ENCODE measurements at places on chromosomes 1 and 21.
A peak's percentile ranks its signal among the peaks of the same experiment; 100 is the strongest.

DNA sequence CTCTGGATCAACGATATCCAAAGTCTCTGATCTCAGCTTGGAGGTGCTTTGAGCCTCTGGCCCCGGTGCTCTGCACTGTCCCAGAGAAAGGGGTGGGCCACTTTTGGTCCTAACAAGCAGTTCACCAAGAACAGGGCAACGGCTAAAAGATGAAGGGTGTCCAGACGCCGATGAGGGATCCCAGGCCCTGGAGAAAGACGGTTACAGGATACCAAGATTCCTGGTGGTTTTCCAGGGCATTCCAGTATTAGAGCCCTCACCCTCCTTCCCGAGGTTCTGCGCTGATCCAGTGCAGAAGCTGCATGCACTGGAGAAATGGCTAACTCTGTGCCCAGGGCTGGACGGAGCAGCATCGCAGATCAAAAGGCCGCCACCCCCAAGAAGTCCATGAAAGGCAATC is 149.9 kb upstream of the IRF2BP2 start:
- DNase-seq = no peak

DNA sequence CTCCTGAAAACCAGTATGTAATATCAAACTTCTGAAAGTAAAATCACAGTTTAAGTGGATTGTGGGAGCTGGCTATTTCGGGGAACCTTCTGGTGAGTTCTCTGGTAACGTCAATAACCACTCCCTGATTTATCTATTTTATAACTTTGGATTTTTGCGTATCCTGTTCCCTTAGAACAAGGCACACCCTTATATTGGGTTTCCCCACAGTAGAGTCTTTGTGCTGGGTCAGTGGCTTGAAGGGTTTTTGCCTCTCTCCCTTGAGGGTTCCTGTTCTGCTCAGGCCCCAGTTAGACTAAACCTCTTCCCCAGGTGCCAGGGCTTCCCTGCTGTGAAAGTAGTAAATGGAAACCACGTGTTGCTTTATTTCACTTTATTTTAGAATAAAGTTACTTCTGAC is 21.3 kb downstream of the CCN1 start:
- DNase-seq = no peak

DNA sequence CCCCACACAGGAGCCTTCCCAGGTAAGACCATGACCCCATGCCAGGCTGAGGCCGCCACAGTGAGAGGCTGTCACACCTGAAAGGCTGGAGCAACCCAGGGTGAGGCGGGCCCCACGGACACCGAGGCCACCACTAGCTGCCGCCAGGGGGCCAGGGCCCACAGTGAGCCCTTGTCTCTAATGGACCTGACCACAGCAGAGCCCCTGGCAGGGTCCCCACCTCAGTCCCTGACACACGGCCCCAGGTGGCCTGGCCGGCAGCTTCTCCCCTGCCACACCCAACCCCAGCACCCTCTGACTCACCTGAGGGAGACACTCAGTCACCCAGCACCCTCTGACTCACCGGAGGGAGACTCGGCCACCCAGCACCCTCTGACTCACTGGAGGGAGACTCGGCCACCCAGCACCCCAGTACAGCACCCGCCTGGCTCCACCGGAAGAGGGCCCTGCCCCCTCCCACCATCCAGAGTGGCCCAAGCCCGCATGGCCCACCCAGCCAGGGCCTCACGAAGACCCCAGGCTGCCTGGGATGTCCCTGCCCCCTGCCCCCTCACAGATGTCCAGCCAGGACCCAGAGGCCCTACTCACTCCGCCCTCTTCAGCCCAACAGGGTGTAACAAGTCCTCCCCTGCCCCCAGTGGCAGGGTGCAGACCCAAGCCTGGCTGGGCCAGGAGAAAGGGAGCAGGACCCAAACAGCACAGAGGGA is 4.4 kb downstream of the DVL1 start:
- peak; percentile 87 for DNase-seq

- DNase-seq = no peak
Observed at GRCh38 chr21:32728456-32728839, 635 bp upstream of the SYNJ1 start.

DNA sequence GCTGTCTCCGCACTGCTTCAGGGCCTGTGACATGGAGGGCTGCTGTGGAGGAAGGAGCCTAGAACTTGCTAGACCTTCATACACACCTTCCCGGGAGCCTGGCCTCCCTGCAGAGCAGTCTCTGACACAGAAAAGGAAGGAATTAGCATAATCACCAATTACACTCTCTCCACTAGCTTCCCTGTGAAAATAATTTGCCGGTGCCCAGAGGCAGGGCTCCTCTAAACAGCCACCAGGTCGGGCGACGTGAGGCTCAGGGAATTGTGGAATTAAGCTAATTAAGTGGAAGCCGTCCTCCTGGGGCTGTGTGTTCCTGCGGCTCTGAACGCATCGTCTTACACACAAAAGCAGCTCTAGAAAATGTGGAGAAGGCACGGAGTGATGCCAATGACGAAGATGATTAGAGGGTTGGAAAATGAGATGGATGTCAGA is 82.6 kb downstream of the NENF start:
- DNase-seq = no peak

DNA sequence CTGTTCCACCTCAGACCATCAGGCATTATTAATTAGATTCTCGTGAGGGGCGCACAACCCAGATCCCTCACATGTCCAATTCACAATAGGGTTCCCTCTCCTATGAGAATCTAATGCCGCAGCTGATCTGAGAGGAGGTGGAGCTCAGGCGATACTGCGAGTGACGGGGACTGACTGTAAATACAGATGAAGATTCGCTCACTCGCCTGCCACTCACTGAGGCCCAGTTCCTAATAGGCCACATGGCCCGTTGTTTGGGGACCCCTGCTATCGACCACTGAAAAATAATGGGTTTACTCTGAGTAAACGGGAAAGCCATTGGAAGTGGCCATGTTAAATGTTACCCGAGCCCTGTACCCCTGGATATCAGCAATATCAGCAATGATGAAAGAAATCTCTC is 65.9 kb downstream of the GRIK1 start:
- DNase-seq = no peak

DNA sequence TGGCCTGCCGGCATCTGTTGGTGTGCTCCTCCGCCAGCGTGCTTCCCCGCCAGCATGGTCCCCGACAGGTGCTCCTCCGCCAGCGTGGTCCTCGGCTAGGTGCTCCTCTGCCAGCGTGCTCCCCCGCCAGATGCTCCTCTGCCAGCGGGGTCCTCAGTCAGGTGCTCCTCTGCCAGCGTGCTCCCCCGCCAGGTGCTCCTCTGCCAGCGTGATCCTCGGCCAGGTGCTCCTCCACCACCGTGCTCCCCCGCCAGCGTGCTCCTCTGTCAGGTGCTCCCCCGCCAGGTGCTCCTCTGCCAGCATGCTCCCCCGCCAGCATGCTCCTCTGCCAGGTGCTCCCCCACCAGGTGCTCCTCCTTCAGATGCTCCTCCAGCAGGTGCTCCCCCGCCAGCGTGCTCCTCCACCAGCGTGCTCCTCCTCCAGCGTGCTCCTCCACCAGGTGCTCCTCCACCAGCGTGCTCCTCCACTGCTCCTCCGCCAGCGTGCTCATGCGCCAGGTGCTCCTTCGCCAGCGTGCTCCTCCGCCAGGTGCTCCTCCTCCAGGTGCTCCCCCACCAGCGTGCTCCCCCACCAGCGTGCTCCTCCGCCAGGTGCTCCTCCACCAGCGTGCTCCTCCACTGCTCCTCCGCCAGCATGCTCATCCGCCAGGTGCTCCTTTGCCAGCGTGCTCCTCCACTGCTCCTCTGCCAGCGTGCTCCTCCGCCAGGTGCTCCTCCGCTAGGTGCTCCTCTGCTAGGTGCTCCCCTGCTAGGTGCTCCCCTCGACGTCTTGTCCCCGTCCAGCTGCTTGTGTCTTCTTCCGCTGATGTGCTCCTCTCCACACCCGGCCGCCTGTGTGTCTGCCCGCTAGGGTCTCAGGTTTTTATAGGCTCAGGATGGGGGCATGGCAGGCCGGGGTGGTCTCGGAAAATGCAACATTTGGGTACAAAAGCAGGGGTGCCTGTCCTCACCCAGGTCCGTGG is 223.0 kb downstream of the NRIP1 start:
- no peak for DNase-seq

- DNase-seq = no peak
Observed at GRCh38 chr21:22374218-22374969, 1376.2 kb downstream of the NCAM2 start.

GRCh38 chr1:99600782-99601181 is 45.1 kb upstream of the PALMD start:
- DNase-seq = no peak

- DNase-seq = no peak
Observed at GRCh38 chr1:230248016-230248888, 177.9 kb downstream of the PGBD5 start.

DNA sequence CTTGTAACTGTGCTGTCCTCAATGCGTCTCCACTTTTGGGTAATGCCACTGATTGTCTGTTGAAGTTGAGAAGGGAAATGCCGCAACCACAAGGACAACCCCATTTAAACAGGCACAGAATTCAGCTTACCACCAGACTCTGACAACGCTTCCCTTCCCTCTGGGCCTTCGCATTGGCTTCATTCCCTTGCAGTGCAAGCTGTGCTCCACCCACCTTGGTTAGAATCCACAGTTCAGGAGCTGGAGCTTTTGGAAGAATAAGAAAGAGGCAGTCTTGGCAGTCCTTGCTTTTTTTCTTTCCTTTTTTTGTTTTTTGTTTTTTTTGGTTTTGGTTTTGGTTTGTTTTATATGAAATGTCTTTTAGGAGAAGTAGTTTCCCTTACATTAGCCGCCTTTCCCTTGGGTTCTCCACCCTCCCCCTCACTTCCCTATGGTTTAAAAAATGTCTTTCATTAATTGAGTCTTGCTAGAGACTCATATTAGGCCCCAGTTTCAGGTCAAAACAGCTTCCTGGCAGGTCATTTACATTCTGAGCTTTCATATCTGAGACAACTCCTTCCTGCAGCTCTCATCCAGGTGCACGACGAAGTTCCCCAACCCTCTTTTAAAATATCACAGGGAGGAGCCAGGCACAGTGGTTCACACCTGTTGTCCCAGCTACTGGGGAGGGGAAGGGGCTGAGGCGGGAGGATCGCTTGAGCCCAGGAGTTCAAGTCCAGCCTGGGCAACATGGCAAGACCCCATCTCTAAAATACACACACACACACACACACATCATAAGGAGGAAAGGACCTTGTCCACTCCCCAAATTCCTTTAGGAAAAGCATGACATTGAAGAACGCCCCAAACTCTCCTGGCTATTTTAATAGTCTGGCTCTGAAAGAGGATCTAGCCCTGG is 20.7 kb upstream of the LAX1 start:
- no peak for DNase-seq

DNA sequence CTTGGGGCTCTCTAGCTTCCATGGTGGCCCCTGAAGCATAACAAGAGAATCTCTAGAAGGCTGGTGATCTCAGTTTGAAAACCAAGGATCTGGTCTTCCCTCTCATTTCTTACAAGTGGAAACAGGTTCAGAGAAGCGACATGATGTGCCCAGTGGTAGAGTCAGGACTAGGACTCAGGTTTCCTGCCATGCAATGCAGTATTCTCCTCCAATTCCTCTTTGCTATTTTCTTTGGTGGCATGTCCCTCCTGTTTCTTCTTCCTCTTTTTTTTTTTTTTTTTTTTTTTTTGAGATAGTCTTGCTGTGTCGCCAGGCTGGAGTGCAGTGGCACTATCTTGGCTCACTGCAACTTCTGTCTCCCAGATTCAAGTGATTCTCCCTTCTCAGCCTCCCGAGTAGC is 195.6 kb upstream of the C1orf105 start:
- DNase-seq = no peak

GRCh38 chr21:15559660-15560059 is 170.1 kb upstream of the USP25 start:
- no peak for DNase-seq

- DNase-seq = no peak
Observed at GRCh38 chr1:216830424-216831210, 107.4 kb upstream of the ESRRG start.

- DNase-seq = no peak
Observed at GRCh38 chr1:243247901-243248300, 7.2 kb downstream of the CEP170 start.

GRCh38 chr1:208917281-208917680 is 666.2 kb upstream of the CAMK1G start:
- no peak for DNase-seq

DNA sequence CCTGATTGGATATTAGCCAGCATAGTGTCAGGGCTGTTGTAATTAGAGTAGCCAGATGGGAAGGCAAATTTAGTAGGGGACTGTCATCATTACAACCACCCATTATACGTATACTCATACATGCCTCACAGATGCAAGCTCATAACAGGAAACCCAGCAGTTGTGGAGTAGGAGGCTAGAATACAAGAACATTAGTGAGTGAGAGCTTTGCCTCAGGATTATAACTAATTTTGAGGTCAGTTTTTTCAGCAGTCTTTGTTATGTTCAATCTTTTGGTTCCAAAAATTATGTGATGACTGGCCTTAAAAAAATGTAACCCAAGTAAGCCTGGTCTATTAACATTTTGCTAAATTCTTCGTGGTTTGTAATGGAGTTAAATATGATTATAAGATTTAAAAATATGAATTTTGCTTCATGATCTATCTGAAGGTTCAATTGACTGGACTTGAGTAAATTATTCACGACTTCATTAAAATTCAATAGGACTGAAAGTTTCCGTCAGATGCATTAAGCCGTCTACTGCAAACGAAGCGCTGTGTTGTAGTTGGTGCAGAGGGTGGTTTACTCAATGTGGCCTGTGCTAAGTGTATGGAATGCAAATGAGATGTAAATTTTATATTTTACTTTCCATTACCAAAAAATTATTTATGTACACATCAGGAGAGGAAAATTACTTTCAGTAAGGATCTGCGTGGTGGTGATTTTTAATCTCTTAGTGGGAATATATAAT is 48.8 kb downstream of the KCNK1 start:
- DNase-seq = no peak

GRCh38 chr1:110152133-110152785 is 2.0 kb downstream of the SLC6A17 start:
- DNase-seq = peak; percentile 70

DNA sequence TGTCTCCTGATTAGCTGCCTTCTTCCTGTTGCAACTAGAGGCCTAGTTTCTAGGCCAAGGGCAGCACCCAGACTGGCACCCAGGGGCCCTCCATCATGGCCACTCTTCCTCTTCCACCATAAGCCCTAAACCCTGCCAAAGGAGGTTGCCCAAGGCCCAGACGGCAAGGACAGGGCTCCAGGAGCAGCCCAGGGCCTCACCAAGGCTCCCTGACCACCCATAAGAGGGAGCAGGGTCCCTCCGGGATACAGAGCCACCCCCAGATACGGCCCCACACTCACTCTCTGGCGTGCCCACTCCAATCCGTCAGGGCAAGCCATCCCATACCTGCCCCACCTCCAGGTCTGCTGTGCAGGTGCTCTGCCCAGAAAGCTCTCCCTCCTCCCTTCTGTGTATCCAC is 79.9 kb downstream of the ITPKB start:
- no peak for DNase-seq

GRCh38 chr1:224805889-224806288 is 123.6 kb upstream of the DNAH14 start:
- no peak for DNase-seq

DNA sequence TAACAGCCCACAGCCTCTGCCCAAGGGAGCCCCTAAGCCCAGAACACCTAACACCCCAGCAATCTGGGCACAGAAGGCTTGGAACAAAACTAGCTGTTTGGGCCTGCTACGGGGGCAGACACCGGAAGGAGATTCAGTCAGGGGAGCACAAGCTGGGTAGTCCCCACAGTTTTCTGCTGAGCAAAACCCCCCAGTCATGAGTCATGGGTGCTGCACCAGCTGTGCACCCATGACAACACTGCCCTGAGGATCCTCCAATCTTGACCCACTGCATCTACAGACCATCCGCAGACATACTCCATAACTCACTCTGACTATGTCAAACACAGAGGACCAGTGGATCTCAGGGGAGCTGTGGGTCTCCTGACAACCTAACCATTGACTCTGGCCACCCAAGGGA is 105.1 kb downstream of the LRIG2 start:
- DNase-seq = no peak

GRCh38 chr1:150576794-150577556 is 2.4 kb downstream of the MCL1 start:
- no peak for DNase-seq

All from hepatic stellate cell (primary cell).